ENCODE measurements at places on chromosomes 5 and 9. TPM values are rescaled to one million over a fixed set of nuclear protein-coding genes. Genes with fewer than 3 reads are reported as not detected.

DNA sequence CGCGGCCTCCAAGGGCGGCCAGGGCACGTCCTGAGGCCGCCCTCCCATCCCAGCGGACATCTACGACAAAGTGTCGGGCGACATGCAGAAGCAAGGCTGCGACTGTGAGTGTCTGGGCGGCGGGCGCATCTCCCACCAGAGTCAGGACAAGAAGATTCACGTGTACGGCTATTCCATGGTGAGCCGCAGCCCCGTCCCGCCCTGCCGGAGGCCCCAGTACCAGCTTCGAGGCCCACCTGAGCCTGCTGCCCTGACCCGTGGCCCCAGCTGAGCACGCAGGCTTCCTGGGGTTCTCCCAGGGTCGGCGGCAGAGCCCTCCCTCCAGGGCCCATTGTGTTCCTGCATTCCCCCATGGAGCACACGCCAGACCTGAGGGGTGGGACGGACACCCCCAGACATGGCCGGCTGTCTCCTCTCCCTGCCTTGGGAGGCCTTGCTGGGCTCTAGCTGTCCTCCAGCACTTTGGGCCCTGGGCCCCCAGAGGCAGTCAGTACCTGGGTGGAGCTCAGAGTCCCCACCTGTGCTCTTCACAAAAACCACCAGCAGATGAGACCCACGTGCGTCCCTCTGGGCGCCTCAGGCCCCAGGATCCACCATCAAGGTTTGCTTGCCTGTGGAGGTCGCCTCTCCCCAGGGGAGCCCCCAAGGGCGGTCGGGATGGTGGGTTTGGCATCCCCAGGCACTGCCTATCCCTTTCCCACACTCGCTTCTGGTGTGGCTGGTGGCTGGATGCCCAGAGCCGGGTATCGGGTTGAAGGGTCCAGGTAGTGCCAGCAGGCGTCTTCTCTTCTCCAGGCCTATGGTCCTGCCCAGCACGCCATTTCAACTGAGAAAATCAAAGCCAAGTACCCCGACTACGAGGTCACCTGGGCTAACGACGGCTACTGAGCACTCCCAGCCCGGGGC lies 1.0 kb downstream of the PHPT1 start:
- no peak for DNase-seq

- no peak for DNase-seq
Observed at GRCh38 chr9:89444274-89444673, 53.6 kb downstream of the SEMA4D start.

DNA sequence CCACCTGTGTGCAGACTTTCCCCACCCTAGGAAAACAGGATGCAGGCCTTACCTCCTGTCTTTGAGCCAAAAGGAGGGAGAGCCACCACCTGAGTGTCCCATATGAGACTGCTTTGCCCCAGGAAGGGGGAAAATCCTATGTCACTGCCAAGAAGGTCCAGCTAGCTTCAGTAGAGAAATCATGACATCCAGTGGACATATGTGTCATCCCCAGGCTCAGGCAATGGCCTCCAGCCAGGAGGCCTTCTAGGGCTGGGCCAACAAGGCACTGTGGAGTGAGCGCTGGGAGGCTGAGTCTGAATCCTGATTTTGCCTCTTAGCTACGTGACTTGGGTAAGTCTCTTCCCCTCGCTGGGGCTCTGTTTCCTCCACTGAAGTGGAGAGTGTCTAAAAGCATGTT lies 60.2 kb downstream of the SMIM23 start:
- DNase-seq, result no peak

- no peak for DNase-seq
Observed at GRCh38 chr9:109907810-109908458, 127.9 kb downstream of the PALM2AKAP2 start.

- no peak for DNase-seq
Observed at GRCh38 chr5:11595045-11595444, 309.2 kb downstream of the CTNND2 start.

SLC34A1 gene
- total RNA-seq, result 0.05 TPM

SLC36A3 gene
- not detected for total RNA-seq

PRRC2B gene
- 49.1 TPM for total RNA-seq

HAVCR2 gene
- total RNA-seq, result not detected

PIK3R1 gene
- total RNA-seq, result 11.4 TPM

RETREG1 gene
- total RNA-seq, result 20.7 TPM

GRIN3A gene
- total RNA-seq, result not detected

UNC5A gene
- total RNA-seq, result 3.4 TPM
